CD8-positive, alpha-beta memory T cell (primary cell): ENCODE measurements at places on chromosomes 2 and 18. TPM values are rescaled to one million over a fixed set of nuclear protein-coding genes. Genes with fewer than 3 reads are reported as not detected.

Gene CNOT11
- 60.9 TPM for total RNA-seq

Gene GALNT14
- total RNA-seq: 0.62 TPM

Gene USP40
- total RNA-seq: 13.3 TPM

Gene PLGLB2
- 0.59 TPM for total RNA-seq

Gene RAB6C
- 0.09 TPM for total RNA-seq

Gene LBX2
- 0.38 TPM for total RNA-seq

Gene ERFE
- not detected for total RNA-seq

Gene MALL
- total RNA-seq: 0.47 TPM

Gene ITGAV
- total RNA-seq: 8.7 TPM

Gene GPAT2
- 36.2 TPM for total RNA-seq

Gene CCDC85A
- total RNA-seq: not detected

Gene FSIP2
- total RNA-seq: not detected

Gene SKOR2
- total RNA-seq: not detected

Gene LIMS2
- total RNA-seq: 5.9 TPM

Gene KATNAL2
- 0.82 TPM for total RNA-seq

Gene VIT
- not detected for total RNA-seq

Gene SLC5A7
- total RNA-seq: not detected

Gene SCYGR1
- not detected for total RNA-seq

Gene ANKRD30B
- not detected for total RNA-seq

Gene ALPP
- total RNA-seq: not detected

Gene SLC9A4
- total RNA-seq: not detected

Gene UGT1A9
- not detected for total RNA-seq

- no peak for DNase-seq
These were observed 25.9 kb upstream of the CTLA4 start for GRCh38 chr2:203841654-203842053.

- DNase-seq: no peak
These were observed 38.3 kb downstream of the MRPL33 start for GRCh38 chr2:27809761-27810241.

GRCh38 chr18:8139891-8140406 lies 469.3 kb upstream of the RAB12 start:
- no peak for DNase-seq

DNA sequence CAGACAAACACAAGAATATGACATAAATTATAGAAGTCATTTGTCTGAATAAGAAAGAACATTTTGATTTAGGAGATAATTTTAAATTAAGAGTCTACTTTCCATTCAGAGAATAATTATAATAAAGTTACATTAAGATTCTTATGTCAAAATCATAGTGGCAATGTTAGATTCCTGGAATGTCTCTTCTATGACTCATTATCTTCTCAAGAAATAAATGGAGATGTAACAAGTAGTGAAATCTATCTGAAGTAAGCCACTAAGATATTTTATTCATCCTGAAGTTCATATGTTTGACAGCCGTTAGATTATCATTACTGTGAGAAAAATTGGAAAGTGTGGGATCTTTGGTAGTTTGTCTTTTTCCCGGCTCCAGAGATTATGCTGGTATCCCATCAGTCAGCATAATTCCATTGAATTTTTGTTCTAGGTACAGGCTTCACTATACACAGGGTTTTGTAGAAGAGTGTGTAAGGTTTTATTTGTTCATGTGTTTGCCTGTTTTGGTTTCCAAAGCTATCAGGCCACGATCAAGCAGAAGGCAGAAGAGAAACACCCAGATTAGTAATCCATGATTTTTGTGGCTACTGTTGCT lies 1246.6 kb upstream of the LRRTM1 start:
- DNase-seq: no peak

DNA sequence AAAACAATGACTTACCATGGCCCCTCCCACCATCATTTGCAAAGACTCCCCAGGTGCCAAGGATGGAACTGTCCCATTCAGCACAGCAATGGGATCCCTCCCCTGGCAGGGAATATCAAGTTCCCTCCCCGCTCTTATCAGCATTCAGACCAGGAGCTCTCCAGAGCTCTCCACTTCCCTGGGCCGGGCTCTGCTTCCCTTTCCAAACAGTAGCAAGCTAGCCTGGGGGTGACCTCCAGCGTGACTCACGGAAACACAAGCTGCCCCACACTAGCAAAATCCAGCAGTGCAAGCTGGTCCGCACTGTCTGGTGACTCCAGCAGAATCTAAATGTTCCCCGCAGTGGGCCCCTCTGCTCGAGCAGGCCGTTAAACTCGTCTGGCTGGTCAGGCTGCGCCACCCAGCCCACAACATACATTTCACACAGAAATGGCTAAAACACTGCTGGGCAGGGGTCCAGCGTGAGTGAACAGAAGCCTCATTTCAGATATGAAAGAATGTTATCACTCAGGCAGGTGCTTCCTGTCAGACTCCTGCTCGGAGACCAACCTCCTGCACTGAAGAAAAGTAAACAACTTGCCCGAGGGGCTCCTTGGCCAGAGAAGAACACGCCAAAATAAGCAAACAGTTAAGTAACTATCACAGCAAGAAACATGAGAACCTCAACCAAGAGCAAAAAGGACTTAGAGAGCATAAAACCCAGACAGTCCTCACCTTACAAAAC lies 33.9 kb downstream of the STAT1 start:
- DNase-seq: no peak

DNA sequence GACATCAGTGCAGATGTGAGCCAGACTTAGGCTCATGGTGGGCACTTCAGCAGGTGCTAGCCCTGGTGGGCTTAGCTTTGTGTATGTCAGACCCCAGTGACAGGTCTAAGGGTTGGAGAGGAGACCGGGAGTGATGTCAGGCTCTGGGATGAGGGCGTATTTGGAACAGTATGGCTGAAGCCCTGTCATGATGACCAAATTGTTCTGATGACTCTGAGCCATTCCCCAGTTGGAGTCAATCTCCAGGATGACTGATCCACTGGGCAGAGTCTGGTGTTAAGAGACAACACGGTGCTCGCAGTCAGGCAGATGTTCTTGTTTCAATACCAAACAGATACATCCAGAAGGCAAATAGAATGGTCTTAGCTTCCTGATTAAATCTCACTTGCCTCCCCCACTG lies 241.5 kb downstream of the SOX11 start:
- DNase-seq: no peak

GRCh38 chr2:195450552-195451113 lies 206.4 kb upstream of the SLC39A10 start:
- no peak for DNase-seq

GRCh38 chr2:203820969-203821368 lies 46.6 kb upstream of the CTLA4 start:
- DNase-seq: no peak

GRCh38 chr2:39851251-39851650 lies 72.2 kb upstream of the THUMPD2 start:
- no peak for DNase-seq

GRCh38 chr2:241289597-241289996 lies 25.9 kb downstream of the HDLBP start:
- no peak for DNase-seq

DNA sequence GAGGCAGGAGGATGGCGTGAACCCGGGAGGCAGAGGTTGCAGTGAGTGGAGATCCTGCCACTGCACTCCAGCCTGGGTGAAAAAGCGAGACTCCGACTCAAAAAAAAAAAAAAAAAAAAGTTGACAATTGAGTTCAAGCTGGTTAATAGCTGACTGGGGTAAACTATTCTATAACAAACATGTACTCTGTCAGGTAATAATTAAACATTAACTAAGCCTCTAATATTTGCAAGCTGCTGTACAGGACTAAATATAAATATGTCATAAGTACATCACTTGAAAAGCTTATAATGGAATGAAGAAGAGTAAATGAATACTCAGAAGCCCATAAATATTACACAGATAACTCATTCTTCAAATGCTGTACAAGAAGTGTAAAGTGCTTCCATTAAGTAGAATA lies 190.4 kb upstream of the CRIM1 start:
- DNase-seq: no peak

DNA sequence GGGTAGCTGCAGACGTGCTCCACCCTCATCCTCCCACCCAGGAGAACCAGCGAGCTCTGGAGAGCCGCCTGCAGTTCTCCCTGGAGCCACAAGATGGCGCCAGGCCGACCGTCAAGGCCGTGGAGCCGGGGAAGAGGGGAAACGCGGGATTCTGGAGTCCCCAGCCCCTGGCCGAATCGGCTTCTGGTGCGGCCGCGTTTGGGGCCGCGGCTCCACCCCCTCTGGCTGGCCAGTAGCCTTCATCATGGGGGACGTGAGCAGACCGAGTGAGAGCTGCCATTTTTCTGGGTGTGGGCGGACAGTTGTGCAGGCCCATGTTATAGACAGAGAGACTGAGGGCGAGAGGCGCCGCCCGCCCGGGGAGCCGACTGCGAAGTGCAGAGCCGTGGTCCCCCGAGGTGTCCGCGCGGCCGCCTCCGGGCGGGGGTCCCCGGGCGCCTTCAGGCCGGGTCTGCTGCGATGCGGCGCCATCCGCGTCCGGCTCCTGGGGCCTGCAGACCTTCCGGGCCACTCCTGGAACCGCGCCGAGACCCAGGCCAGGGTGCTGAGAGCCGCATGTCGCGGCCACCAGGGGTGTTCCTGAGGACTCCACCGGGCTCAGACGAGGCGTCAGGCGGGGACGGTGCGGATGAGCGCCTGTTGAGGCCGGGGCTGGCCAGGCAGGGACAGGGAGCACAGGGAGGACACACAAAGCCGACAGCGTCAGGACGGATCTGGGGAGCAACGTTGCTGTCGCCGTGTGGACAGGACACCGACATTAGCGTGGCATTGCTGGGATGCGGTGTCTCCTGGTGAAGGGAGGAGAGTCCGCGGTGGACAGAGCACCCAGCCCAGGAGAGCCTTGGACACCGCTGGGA lies 418.2 kb upstream of the HS6ST1 start:
- DNase-seq: no peak

- peak; percentile 56 for DNase-seq
These were observed 66.6 kb downstream of the ADNP2 start for GRCh38 chr18:80175451-80176204.

DNA sequence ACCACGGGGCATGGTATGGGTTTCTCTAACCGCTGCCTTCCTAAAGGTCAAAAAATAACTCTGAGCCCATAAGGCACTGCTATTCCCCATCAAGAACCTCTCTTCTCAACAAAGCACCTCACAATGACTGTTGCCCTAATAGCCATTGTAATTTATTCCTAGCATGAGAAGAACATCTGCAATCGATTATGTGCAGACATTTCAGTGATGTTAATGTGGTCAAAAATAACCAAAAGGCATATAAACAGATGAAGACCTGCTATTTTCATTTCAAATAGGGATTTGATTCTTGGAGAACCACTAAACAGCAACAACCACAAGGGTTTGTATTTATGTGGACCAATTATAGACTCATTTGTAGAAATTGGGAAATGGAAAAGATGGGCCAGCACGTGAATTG lies 356.6 kb downstream of the FBXO15 start:
- no peak for DNase-seq

DNA sequence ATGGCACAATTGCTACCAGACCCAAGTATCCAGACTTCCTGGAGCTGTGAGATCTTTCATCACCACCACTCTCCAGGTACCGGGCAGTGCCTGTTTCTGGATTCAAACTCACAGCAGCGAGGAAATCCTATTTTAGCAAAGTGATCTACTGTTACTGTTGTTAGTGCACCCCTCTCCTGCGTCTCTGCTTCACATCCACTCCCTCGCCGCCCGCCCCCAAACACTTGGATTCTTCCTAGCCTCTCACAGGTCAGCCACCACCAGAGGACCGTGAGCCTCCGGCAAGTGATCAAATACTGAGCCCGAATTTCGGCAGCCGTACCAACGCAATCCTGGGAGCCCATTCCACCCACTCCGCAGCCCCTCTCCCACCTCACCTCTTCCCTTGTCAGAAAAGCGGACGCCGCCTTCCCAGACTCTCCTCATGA lies 519 bp downstream of the METTL4 start:
- DNase-seq: peak; percentile 67

GRCh38 chr18:11176481-11176881 lies 27.1 kb upstream of the PIEZO2 start:
- DNase-seq: no peak

GRCh38 chr2:205539603-205540002 lies 142.7 kb upstream of the NRP2 start:
- no peak for DNase-seq

GRCh38 chr18:75727456-75727855 lies 300.0 kb upstream of the SMIM21 start:
- no peak for DNase-seq

DNA sequence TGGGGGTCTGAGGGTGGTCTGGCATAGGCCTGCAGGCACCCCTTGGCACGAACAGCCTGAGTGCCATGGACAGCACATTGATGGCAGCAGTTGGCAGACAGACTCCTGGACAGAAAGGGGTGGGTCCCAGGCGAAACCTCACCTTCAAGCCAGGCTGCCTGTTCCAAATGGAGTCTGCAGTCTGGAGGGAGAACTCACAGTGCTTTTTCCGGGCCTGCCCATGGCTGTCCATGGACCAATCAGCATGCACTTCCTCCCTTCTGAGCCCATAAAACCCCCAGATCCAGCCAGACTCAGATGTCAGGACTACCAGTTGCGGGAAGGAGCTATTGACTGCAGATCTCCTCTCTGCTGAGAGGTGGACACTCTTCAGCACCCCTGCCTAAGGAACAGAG lies 694.6 kb upstream of the ACVR2A start:
- no peak for DNase-seq

- DNase-seq: no peak
These were observed 14.8 kb downstream of the SPRED2 start for GRCh38 chr2:65417509-65418085.

GRCh38 chr18:31058897-31059296 lies 16.4 kb upstream of the DSC3 start:
- no peak for DNase-seq

GRCh38 chr2:105179469-105180372 lies 61.8 kb upstream of the GPR45 start:
- DNase-seq: no peak

- no peak for DNase-seq
These were observed 1103.9 kb upstream of the KLHL29 start for GRCh38 chr2:22281033-22281432.

GRCh38 chr18:55465313-55465712 lies 122.7 kb downstream of the TCF4 start:
- no peak for DNase-seq

GRCh38 chr2:239035361-239035814 lies 187.5 kb downstream of the TWIST2 start:
- peak; percentile 69 for DNase-seq

GRCh38 chr2:70552501-70553333 lies 909 bp downstream of the TGFA start:
- no peak for DNase-seq

- no peak for DNase-seq
These were observed 17.5 kb upstream of the ADAM17 start for GRCh38 chr2:9573013-9573720.

DNA sequence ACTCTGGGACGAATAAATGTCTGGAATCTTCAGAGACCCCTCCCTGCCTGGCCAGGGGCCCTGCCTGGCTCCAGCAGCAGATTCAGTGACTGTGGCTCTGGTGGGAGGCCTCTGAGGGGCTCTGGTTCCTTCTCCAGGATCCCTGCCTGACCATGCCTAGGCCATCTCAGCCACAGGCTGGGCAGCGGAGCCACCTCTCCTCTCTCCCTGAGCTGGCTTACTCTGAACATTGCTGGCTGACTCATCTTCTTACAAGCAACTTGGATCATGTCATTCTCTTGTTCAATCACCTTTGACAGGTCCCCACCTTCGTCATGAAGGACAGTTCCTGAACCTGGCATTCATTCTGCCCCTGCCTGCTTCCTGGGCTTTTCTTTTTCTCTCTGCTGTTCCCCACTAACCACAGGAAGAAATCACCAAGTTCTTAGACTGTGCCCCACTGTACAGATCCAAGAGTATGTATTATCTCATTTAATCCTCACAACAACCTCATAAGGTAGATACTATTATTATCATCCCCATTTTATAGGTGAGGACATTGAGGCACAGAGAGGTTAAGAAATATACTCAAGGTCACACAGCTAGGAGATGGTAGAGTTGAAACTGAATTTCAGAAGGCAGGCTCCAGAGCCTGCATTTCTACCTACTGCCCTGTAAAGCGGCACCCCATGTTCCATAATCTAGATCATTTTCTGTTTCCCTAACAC lies 155.5 kb upstream of the SMAD2 start:
- DNase-seq: no peak
